ENCODE measurements at places on chromosomes 16 and 17.

- DNase-seq, result no peak
These were observed 3.0 kb downstream of the PDZD9 start for GRCh38 chr16:21997697-21998480.

DNA sequence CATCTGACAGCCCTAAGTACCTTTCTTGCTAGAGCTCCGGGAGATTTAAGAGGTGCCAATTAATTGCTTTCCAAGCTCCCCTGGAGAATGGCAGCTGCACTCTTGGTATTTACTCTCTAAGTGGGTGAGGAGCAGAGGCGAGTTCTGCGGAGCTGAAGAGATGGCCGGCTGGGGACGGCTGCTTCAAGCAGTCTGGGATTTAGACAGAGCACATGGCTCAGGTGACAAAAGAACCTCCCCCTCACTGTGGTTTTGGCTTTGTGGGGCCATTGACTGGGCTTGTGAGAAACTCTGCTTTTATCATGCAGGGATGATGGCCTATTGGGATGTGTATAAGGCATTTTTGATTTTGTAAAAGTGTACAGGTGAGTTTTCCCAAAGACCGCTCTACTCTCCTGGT lies 239.3 kb upstream of the EEF2KMT start:
- DNase-seq, result no peak

- no peak for DNase-seq
These were observed 190.7 kb downstream of the KATNIP start for GRCh38 chr16:27740496-27741201.

DNA sequence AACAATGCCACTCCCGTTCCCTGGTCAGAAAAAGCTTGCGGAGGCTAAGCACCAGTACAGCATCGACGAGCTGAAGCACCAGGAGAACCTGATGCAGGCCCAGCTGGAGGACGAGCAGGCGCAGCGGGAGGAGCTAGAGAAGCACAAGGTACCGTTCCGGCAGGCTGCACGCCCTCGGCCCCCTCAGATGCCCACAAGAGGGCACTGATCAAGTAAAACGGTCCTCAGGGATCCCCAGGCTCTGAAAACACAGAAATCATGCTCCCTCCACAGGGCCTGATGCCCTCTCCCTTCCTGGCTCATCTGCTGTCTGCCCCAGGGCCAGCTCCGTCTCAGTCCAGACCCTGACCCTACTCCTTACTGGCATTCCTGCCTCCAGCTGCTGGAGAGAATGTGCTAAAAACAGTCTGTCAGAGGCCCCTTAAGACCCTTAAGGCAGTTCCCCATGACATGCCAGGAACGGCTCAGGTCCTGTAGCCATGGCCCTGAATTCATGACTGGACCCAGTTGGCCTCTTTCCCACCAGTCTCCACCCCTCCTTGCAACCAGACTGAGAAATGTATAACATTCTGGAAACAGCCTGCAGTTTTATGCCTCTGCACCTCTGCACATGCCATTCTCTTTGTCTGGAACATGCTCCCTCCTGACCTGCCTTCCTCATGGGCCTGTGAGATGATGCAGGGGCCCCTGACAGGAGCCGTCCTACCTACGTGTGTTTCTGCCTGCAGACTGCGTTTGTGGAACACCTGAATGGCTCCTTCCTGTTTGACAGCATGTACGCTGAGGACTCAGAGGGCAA lies 21.8 kb downstream of the DRC3 start:
- peak; percentile 7 for DNase-seq

- no peak for DNase-seq
These were observed 109.5 kb downstream of the PRKCB start for GRCh38 chr16:23945243-23945642.

GRCh38 chr17:33079201-33079600 lies 87.6 kb downstream of the SPACA3 start:
- no peak for DNase-seq

GRCh38 chr16:5874899-5875298 lies 777.3 kb upstream of the EEF2KMT start:
- peak; percentile 22 for DNase-seq

DNA sequence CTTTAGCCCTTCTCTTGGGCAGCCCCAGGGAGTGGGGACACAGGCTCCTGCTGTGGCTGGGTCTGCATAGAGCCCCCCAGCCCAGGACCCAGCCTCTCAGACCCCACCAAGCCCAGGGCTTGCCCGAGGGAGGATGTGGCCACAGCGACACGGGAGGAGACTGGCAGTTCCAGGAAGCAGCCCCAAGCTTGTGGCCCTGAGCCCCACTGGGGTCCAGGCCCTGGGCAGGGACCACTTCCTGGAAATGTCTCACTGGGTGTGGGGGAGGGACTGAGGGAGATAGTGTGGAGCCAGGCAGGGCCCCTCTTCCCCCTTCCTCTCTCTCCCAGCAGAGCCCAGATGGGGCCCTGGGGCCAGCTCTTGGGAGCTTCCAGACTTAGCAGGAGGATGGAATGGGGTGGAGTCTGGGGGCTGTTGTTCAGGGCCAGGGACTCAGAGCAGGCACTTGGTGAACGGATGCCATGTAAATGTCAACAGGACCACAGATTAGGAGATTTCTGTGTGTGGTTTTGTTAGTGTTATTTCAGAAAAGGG lies 35.3 kb downstream of the ADGRG5 start:
- DNase-seq, result no peak

GRCh38 chr17:50817838-50818237 lies 17.5 kb upstream of the WFIKKN2 start:
- no peak for DNase-seq

- no peak for DNase-seq
These were observed 13.9 kb downstream of the ITGAM start for GRCh38 chr16:31273676-31274075.

- DNase-seq, result no peak
These were observed 39.3 kb upstream of the AKTIP start for GRCh38 chr16:53542283-53542682.

DNA sequence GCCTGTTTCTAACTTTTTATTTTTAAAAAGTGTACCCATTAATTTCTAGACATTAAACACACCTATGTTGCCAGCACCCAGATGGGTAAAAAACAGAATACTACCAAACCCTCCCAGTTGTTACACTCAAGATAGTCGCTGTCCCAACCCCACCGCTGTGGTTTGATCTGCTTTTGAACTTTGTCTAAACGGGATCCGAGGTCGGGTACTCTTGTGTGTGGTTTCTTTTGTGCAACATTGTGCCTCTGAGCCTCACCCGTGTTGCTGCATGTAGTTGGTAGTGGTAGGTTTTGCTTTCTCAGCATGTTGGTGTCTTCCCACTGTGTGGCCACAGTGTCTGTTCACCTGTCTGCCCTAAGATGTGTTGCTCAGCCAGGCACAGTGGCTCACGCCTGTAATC lies 4.3 kb downstream of the KLHL36 start:
- no peak for DNase-seq

GRCh38 chr17:60463157-60463835 lies 41.0 kb downstream of the CHCT1 start:
- no peak for DNase-seq

GRCh38 chr16:89015271-89015859 lies 38.4 kb upstream of the CBFA2T3 start:
- no peak for DNase-seq

DNA sequence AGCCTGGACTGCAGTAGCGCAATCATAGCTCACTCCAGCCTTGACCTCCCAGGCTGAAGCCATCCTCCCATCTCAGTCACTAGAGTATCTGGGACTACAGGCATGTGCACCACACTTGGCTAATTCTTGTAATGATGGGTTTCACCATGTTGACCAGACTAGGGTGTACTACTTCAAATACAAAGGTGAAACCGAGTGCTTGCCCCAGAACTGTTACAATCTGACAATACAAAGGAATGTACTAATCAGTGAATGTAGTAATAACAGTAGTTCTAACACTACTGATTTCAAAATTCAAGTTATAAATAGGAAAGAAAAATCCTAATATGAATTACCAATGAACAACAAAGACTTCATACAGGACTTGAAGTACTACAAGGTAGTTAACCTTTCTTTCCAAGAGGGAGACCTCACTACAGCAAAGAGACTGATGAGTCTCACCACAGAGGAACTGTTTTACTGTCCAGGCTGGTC lies 24.4 kb downstream of the CRK start:
- no peak for DNase-seq

GRCh38 chr17:80637048-80637781 lies 92.6 kb downstream of the RPTOR start:
- DNase-seq, result peak; percentile 50

- DNase-seq, result peak; percentile 36
These were observed at the start of gene PITPNC1 for GRCh38 chr17:67376737-67377487. Gene PITPNC1 (plus strand): TSS chr17:67377281.

GRCh38 chr16:13437413-13437795 lies 482.6 kb upstream of the ERCC4 start:
- DNase-seq, result no peak

- DNase-seq, result no peak
These were observed 11.3 kb upstream of the GSE1 start for GRCh38 chr16:85601730-85602401.

GRCh38 chr17:57256708-57257112 lies 387 bp downstream of the MSI2 start:
- DNase-seq, result no peak
